Astrocyte of the cerebellum (primary cell): ENCODE measurements at places on chromosomes 4 and X.

GRCh38 chr4:48130100-48130499, 4.0 kb downstream of the TXK start:
- no peak for DNase-seq

DNA sequence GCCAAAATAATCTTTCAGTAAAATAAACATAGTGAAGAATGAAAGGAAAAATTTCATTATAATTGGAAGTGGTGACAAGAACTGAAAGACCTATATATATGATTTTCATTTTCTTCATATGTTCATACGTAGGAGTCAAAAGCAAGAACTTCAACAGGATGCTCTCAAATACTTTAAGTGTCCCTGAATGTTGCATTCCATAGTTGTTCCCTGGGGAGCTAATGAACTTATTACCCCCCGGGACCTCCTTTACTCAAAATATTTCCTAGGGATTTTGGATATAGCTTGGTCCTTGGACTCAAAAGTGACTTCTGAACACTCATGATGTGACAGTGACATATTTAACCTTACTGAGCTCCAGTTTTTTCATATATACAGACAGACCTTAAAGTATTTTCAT, 44.9 kb upstream of the NDST4 start:
- no peak for DNase-seq

DNA sequence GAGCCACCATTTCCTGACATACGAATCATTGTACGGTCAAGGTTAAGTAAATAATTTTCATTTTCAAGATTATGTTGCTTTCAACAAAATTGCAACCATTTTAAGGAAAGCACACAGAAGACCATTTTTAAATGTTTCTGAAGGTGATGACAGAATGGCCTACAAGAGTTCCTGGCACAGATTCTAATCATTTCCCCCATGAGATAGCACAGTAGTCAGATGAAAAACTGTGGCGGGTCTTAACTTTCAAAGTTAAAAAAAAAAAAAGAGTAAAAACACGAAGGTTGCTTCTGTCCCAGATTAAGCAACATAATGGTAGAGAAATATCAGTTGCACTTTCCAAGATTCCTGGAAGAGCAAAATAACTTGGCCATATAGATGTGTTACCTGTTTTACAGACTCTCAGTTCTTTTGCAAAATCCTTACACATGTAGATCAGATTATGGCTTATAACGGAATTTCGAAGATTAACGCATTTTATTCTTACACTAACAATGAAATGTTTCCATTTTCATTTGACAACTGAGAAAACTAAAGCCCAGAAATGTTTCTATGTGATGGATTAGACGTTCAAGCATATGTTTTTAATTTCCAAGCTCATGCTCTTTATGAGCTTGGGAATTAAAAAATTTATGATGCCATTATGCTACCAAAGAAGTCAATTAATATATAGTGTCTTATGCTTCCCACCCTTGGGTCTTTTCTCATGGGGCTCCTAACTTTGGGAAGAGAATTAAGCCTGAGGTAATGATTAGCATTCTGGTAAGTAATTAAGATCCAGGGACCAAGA, 335.1 kb upstream of the CLNK start:
- DNase-seq, result no peak

GRCh38 chr4:1577822-1578217, 106.3 kb downstream of the FAM53A start:
- DNase-seq, result no peak

DNA sequence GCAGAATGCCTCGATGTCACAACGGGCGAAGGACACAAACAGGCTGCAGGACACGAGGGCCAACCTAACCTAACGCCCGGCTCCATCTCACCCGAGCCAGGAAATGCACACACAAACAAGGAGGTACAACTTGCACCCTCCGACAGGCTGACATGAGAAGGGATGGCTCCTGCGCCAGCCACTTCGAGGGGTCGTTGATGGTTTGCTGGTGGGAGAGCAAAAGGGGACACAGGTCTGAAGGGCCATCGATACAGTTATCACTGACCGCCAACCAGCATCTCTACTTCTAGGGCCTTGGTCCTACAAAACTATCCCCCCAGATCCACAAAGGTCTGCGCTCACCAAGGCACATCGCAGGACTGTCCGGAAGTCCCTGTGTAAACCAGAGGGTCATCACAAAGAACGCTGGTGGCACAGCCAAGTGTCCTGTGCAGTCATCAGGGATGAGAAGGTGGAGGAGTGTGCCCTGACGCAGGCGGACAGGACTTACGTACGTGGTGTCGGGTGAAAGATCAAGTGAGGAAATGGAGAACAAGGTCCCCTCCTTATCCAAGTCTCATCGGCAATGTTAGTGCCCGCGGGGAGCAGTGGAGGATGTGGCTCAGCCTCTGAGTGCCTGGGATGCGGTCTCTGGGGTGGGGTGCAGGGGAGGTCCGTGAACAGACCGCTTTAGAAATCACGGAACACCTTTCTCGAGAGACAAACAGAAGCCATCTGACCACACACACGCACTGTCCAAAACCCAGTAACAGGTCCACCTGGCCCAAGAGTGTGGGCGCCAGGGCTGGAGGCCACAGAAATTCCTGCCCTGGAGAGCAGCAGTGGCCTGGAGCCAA, 7.0 kb downstream of the MXD4 start:
- DNase-seq, result no peak

DNA sequence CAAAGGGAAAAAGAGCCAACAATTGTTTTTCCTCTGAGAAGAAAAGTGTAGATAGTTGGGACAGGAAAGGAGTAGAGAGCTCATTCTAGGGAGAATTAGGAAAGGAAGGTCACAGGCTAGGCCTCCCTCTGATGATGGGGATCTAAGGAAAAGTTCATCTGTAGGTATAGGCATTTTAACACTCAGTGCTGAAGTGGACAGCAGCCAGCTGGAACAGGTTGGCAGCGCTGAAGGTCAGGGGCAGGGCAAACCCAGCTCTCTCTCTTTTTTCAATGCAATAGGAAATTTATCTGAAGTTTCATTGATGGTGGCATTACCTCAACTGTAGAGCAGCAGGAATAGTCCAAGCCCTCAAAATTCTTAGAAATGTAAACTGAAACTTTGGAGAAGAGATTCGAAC, 98.5 kb upstream of the ETNPPL start:
- no peak for DNase-seq

- no peak for DNase-seq
Observed at GRCh38 chrX:46184749-46185148, 360.5 kb downstream of the ZNF674 start.

GRCh38 chrX:55312655-55313054, 47.9 kb upstream of the PAGE3 start:
- DNase-seq, result no peak

DNA sequence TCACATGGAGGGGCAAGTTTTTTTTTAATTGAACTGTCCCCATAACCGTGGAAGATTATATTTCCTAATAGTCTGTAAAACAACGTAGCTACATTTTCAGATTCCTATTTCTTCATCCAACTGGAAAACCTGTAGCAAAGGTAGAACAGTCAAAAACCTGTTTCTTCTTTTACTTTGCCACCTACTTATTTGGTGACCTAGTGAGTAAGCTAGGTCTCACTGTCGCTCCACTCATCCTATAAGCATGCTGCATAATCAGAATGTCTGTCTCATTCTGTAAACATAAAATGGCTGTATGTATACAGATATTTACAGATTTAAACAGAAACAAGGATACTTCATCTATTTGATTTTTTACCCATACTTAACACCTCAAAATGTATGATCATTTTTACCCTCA, 20.4 kb downstream of the MAML3 start:
- DNase-seq, result no peak

- DNase-seq, result no peak
Observed at GRCh38 chrX:120015145-120016067, 62.1 kb downstream of the RHOXF2B start.

DNA sequence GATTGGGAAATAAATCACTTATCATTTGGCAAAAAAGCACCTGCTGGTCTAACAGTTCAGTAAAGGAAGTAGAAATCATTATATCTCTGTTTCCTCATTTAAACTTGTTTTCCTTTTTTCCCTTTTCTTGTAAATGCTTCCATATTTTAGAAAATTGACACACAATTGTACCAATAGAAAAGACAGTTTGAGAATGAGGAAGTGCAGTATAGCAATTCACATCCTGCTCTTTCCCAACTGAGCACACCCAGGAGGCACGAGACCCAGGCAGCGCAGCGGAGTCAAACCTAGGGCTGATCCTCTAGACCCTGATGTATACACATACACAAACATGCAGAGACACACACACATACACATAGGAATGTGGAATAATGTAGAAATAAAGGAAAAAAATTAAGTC, 74.8 kb upstream of the PACRGL start:
- no peak for DNase-seq

GRCh38 chrX:134803551-134804183, 145.4 kb upstream of the PLAC1 start:
- no peak for DNase-seq

DNA sequence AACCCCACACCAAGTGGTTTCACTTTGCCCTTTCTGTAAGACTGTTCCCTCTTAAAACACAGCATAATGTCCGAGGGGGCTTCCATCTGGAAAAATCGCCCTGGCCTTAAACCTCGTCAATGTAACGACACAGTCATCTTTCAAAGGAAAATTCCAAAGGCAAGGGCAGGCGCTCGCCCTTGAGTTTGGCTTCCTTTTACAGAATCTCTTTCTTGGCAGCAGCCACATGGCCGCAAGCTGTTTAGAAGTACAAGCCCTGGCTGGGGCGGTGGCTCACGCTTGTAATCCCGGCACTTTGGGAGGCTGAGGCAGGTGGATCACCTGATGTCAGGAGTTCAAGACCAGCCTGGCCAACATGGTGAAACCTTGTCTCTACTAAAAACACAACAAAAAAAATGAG, 27.1 kb upstream of the GRPEL1 start:
- DNase-seq, result no peak

GRCh38 chr4:164373021-164373420, 380.9 kb upstream of the SMIM31 start:
- no peak for DNase-seq

GRCh38 chr4:189048119-189048518, 892.6 kb upstream of the FRG1 start:
- DNase-seq, result no peak

DNA sequence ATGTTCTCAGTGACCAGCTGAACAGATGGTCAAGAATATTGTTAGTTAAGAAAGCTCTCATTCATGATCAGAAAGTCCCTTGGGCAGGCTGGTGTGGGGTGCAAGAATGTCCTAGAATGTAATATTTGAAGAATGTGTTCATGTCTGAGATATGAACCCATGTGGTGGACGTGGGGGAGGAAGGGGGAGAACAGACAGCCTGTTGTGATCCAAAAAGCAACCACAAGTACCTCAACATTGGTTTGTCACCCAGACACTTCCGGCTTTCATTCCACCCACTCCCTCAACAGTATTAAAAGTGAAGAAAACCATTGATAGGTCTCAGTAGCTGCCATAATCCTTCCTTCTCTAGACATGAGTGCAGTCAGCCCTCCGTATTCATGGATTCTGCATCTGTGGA, 82.2 kb downstream of the MAML3 start:
- DNase-seq, result peak; percentile 82

GRCh38 chr4:31655328-31655727, 935.2 kb downstream of the PCDH7 start:
- peak; percentile 24 for DNase-seq

- DNase-seq, result no peak
Observed at GRCh38 chr4:122577808-122578781, 42.8 kb downstream of the IL21 start.

GRCh38 chrX:13164611-13165010, 120.2 kb upstream of the FAM9C start:
- no peak for DNase-seq

DNA sequence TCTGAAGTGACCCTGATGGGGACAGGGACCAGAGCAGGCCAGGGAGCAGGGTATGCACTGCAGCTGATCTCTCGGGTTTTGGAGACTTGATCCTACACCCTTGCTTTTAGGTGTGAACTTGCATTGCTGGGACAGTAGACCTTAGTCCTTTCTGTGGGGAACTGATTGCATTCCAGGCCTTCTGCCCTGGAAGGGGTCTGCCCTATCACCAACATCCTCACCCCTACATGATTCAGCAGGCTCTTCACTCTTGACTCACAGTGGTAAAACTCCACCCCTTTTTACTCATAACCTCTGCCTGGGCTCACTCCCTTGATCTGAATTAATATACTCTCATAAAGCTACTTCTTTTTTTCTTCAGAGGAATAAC, 6.6 kb upstream of the DDX60L start:
- no peak for DNase-seq
